ENCODE measurements at places on chromosomes 12 and 14.
A peak's percentile ranks its signal among the peaks of the same experiment; 100 is the strongest.

- peak; percentile 17 for DNase-seq
Measured at GRCh38 chr12:12510141-12510540, 52.5 kb downstream of the DUSP16 start.

GRCh38 chr14:78700236-78700635, 530.1 kb downstream of the NRXN3 start:
- no peak for DNase-seq

- DNase-seq: no peak
Measured at GRCh38 chr14:100305324-100306100, 732 bp downstream of the SLC25A29 start.

DNA sequence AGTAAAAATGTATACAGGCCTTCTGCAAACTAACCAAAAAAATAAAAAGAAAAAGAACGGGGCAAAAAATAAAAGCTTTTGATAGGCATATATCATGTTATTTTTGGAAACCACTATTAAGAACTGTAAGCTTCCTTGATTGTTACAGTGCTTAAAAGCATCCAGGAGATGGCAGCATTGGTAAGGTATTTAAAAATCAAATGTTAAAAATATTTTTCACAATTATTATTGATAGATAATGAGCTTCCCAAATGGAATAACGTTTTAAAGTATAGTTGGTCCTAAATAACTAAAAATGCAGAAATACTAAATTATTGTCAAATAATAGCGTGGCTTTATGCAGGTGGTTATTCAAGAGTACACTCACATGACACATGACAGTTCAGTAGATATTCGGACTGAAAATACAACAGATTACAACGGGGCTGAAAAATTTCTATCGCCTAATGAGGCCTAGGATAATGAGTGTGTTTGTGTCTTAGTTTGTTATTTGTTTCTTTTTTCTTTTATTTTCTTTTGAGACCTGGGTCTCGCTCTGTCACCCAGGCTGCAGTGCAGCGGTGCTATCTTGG, 127.2 kb upstream of the ATF7IP start:
- DNase-seq: peak; percentile 62

DNA sequence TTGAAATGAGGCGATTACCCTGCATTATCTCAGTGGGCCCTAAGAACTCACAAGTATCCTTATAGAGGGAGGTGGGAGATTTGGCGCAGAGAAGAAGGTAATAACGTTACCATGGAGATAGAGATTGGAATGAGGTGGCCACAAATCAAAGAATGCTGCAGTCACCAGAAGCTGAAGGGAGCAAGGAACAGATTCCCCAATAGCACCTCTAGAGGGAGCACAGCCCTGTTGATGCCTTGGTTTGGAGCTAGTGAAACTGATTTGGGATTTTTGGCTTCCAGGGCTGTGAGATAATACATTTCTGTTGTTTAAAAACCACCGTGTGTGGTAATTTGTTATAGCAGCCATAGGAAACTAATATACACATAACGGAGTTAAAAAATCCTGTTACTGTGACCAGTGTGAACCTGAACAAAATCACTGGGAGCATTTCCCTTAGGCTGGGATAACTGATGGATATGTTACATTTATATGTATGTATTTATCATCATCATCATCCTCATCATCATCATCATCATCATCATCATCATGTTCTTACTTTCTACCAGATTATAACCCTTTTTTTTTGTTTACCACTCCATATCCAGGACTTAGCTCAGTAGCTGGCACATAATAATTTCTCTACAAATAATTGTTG, 100.3 kb downstream of the LIN7A start:
- DNase-seq: peak; percentile 55

- no peak for DNase-seq
Measured at GRCh38 chr14:104715871-104716270, 8.2 kb upstream of the ADSS1 start.

- DNase-seq: no peak
Measured at GRCh38 chr14:105420974-105421674, 1.5 kb downstream of the MTA1 start.

GRCh38 chr12:113422030-113422885, at the start of gene SDSL:
Gene SDSL (plus strand): TSS chr12:113422380. CDS start chr12:113427983, 5,603 bp downstream.
- peak; percentile 75 for DNase-seq

- DNase-seq: no peak
Measured at GRCh38 chr12:126316411-126316810, 1251.2 kb downstream of the AACS start.

DNA sequence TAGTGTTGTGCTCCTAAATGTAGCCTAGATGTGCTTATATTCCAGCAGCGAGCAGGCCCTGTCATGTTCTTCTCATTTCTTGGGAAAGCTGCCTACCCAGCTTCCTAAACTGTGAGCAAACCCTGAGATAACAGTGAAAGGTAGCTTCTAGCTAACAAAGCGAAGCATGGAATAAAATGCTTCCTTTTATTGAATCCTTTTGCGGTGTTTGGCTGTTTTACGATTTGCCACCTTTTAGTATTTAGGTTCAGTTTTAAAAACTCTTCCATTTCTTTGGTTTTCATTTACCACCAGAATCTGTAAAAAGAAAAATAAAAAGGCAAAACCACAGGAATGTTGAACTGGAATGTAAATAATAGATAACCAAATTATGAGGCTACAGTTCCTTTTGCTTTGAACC, 5.0 kb upstream of the PKP2 start:
- peak; percentile 53 for DNase-seq

DNA sequence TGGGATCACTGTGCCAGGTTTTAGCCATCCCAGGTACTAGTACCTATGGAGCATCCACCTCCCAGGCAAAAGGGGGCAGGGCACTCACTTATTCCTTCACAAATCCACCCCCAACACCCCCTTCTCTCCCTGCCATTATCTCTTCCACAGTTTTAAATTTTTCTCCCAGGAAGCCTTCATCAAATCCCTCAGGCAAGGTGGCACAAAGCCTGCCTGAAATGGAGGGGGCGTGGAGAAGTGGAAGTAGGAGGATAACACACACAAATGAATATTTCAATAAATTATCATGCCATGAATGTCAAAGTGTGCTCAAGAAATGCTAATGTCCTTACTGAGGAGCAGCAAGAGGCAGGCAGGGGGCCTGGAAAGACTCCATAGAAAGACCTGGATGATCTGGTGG, 4.7 kb upstream of the CHST11 start:
- no peak for DNase-seq

DNA sequence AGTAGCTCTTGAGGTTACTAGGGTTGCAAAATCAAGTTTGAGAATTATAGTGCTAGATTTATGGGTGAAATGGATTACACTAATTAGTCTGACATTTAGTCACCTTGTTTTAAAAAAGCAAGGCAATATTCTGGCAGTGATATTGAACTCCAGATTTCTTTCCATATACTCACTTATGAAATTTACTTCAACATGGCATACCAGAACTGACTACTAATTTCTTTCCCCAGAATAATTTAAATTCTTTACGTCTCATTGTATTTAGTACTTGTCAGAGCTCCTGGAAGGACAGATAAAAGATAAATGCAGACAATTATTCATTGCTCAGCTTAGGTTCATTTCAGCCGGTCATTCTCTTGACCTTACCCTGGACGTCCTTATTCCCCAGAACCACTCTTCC, 24.3 kb downstream of the EMP1 start:
- DNase-seq: no peak

DNA sequence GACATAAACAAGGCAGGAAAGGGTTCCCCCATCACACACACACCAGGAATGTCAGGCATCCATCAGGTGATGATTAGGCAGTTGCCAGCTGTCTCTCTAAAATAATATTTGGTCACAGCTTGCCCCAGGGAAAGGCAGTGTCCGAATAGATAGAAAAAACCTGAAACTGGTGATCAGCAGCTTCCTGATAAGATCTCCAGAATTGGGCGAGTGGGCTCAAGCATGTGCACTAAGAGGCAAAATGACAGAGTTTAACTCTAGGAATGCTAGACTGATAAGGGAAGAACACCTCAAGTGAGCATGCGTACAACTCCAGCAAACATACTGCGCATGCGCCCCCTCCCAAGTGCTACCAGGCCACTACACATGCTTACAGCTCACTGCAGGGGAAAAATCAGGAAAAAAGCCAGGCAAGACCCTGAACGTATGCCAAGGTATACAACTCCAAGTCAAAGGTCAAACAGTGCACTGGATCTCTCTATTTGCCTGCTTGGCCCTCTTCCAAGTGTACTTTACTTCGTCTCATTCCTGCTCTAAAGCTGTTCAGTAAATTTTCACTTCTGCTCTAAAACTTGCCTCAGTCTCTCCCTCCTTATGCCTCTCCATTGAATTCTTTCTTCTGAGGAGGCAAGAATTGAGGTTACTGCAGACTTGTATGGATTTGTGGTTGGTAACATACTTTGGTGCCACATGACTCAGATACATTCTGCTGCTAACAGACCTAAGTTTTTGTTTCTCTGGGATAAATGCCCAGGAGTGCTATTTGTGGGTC, 73.5 kb upstream of the VASH1 start:
- DNase-seq: no peak

DNA sequence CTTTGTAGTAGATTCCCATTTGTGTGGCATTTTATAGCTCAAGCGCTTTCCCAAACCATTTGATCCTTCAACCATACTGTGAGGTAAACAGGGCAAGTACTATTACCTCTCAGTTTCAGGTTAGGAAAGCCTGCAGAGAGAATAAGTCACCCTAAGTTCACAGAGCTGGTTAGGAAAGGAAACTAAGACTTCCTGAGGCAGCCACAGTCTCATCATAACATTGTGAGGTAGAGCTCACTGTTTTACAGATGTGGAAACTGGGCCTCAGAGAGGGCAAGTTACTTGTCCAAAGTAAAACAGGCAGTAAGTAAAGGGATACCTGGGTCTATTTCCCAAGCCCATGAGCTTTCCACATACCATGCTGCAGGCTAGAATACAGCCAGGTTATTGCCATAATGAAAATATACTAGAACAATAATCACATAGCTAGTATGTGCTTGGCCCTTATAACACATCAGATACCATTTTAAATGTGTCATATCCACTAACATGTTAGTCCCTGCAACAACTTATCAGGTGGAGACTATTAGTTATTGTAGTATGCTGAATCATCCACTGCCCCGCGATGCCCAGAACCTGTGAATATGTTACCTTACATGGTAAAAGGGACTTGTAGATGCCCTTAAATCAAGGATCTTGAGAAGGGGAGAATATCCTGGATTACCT, 150.9 kb upstream of the GRIP1 start:
- DNase-seq: no peak

DNA sequence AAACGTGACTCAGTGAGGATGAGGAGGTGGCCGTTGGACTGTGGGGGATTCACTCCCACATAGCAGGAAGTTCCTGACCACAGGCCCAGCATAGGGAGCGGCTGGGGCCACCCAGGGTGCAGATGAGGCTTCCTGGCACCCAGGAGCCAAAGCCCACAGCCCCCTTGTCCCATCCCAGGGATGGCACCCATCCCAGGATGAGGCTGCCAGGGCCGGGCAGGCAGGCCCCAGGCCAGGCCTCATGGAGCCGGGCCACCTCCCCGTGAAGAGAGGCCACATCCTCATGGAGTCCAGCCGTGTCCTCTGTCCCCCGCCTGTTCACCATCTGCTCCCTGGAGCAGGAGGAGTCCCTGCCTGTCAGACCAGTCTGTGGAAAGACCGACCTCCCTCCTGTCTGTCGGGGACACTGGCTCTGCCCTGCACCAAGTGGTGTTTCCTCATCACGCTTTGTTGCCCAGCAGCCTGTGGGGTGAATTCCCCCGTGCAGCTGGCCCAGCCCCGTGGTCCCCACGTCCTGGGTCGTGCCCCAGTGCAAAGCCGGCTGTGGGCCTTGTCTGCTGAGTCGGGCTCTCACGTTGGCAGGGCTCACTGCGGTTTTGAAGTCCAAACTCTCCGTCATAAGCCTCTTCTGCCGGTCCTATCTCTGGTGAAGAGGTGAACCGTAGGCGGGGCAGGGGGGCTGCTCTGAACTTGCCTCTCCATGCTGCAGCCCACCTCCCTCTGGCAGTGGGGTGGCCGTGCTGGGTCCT, 24.5 kb downstream of the MMP17 start:
- no peak for DNase-seq

- DNase-seq: no peak
Measured at GRCh38 chr12:3667485-3667884, 85.4 kb downstream of the CRACR2A start.

DNA sequence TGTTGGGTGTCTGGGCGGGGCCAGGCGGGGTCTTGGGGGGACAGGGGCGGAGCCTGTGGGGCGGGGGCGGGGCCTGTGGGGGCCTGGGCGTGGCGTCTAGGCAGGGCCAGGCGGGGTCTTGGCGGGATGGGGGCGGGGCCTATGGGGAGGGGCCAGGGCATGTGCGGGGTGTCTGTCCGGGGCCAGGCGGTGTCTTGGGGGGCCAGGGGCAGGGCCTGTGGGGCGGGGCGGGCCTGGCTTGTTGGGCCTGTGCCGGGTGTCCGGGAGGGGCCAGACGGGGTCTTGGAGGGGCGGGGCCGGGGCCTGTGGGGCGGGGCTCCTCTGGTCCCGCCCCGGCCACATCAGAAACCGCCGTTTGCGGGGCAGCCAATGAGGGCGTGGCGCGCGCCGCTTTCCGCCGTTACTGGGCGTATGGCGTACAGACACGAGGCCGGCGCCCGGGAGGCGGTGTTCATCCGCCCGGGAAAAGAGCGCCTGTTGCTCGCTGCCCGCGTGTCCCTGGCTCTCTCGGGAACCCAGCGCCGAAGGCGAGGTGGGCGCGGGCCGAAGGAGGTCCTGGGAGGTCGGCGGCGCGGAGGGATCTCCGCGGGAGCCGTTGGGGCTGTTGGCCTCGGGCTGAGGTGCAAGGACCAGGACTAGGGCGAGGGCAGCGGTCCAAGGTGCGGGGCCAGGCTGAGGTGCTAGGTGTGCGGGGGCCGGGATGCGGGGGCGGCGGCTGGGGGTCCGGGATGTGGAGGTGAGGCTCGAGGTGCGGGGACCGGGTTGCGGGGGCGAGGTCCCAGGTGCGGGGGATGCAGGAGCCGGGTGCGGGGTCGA, at the start of gene PIWIL1:
Gene PIWIL1 (plus strand): TSS at position 400 of the 816 bp plus-strand sequence. CDS start 4,705 bp downstream, outside the sequence.
- DNase-seq: no peak

DNA sequence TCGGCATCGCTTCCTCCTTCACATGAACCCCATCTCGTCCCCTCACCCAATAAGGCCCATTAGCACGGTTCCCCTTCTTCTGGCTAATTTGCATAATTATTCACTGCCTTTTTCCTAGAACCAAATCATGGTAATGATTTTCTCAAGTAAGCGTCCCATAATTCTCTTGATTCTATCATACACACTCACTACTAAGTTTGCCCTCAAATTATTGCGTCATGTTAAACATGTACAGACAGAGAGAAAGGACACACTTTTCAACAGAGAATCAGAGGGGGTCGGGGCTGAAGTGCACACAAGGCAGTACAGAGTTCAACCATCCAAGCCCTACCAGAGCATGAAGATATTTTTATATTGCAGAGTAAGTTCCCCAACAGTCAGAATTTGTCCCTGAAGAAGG, 256.6 kb downstream of the FOXN3 start:
- no peak for DNase-seq
